Ascending aorta (tissue), 2 donors: ENCODE measurements at places on chromosomes 11 and 22. TPM values are rescaled to one million over a fixed set of nuclear protein-coding genes. Genes with fewer than 3 reads are reported as not detected.

The SPTY2D1 gene
- total RNA-seq, result 7.8 TPM

The OR2AT4 gene
- total RNA-seq, result not detected

DNA sequence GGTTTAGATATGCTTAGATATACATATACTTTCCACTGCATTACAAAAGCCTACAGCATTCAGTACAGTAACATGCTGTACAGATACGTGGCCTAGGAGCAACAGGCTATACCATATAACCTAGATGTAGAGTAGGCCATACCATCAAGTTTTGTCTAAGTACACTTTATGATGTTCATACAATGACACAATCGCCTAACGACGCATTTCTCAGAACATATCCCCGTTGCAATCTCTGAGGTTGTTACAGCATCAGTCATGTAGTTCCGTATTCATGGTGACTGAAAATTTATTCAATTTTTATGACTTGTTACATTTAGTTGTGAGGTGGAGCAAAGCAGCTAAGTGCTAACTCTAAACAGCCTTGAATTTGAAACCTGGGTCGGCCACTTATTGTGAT, 6.7 kb downstream of the ZBTB44 start:
- no peak for DNase-seq

GRCh38 chr11:22923561-22923960, 63.3 kb upstream of the CCDC179 start:
- no peak for DNase-seq

The CCDC188 gene
- not detected for total RNA-seq

GRCh38 chr11:46338636-46338987, 8.7 kb upstream of the DGKZ start:
- DNase-seq, result no peak
